Fibroblast of lung (primary cell): ENCODE measurements at places on chromosomes 1 and 21. TPM values are rescaled to one million over a fixed set of nuclear protein-coding genes. Genes with fewer than 3 reads are reported as not detected.

The PLEKHA6 gene
- 1.5 and 3.8 TPM in 2 replicates for total RNA-seq

The ABCG1 gene
- under 0.01 and 0.77 TPM in 2 replicates for total RNA-seq

The NGF gene
- 4.0 and 8.5 TPM in 2 replicates for total RNA-seq

The USH2A gene
- total RNA-seq = under 0.01 TPM in 2 replicates

The BARHL2 gene
- not detected in 2 replicates for total RNA-seq

The AGRN gene
- total RNA-seq = 38.3 and 50.9 TPM in 2 replicates

The UBL4B gene
- total RNA-seq = under 0.01 TPM in 1 of 2 replicates, not detected in the other

The FCRL4 gene
- not detected in 2 replicates for total RNA-seq

The RIMKLA gene
- under 0.01 TPM in 2 replicates for total RNA-seq

The CDK11A gene
- total RNA-seq = 10.5 and 14.2 TPM in 2 replicates

- H3K27ac ChIP-seq = no peak within 1 kb of the TSS
- DNase-seq = peak; percentile 39
- H3K4me1 ChIP-seq = no peaks in the 10 kb centered on the region
- H3K36me3 ChIP-seq = no peaks in the 10 kb centered on the region
- peaks cover 34% of the 10 kb centered on the region for H3K27me3 ChIP-seq
These were observed at the start of gene ATP1A2 for GRCh38 chr1:160115545-160116282. TSS of gene ATP1A2 (plus strand) at chr1:160115759. CDS start at chr1:160115862, 103 bp downstream.

- no peaks in the 10 kb centered on the region for H3K36me3 ChIP-seq
- DNase-seq = no peak
- H3K4me3 ChIP-seq = no peak overlapping the region
- no peaks in the 10 kb centered on the region for H3K27me3 ChIP-seq
- H3K27ac ChIP-seq = no peak overlapping the region
These were observed 197.7 kb downstream of the CRB1 start for GRCh38 chr1:197465528-197466327.

DNA sequence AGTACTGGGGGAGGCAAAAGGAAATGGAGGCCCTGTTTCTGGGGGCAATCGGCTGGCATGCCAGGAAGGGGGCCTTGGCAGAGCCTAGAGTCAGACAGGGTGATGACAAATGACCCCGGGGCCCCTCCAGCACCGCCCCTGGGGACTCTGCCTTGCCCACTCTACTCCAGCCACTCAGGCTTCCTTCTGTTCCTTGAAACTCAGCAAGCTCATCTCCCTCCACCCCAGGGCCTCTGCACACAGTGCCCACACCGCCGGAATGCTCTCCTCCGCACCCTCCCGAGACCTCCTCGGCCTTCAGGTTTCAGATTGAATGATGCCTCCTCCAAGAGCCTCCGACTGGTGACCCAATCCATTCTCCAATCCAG is 122.5 kb upstream of the ZBTB40 start:
- DNase-seq = no peak
- no peaks in the 10 kb centered on the region for H3K36me3 ChIP-seq
- no peak overlapping the region for H3K4me3 ChIP-seq

GRCh38 chr1:9589719-9590157 is 1.0 kb downstream of the TMEM201 start:
- peak; percentile 5 for DNase-seq
- no peaks in the 10 kb centered on the region for H3K36me3 ChIP-seq
- H3K4me1 ChIP-seq = peaks cover 14% of the 10 kb centered on the region
- peak overlapping the region; percentile 59 for H3K27ac ChIP-seq

GRCh38 chr1:114122941-114123618 is 30.6 kb downstream of the SYT6 start:
- H3K4me1 ChIP-seq = no peaks in the 10 kb centered on the region
- H3K27me3 ChIP-seq = peaks cover 4% of the 10 kb centered on the region
- DNase-seq = peak; percentile 44

- H3K4me1 ChIP-seq = no peaks in the 10 kb centered on the region
- no peak overlapping the region for H3K4me3 ChIP-seq
- DNase-seq = no peak
- H3K36me3 ChIP-seq = no peaks in the 10 kb centered on the region
- no peaks in the 10 kb centered on the region for H3K27me3 ChIP-seq
These were observed 99.9 kb downstream of the C1orf94 start for GRCh38 chr1:34276606-34277005.

DNA sequence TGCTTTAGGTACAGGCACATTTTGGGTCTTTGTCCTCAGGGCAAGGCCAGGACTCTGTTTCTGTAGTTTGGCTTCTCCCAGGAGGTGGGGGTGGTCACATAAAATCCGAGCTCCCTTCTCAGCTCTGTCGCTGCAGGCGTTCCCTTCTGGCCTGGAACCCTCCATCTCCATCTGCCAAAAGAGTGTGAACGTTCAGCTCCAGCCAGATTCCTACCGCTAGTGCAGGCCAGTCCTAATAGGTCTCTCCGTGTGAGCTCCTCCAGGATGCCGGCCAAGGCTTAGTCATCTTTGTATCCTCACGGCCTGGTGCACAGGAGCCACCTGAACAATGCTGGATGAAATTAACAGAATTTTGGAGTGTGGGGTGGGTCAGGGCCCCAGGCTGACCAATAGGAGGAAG is 19.9 kb upstream of the KCNA10 start:
- no peak for DNase-seq
- no peaks in the 10 kb centered on the region for H3K36me3 ChIP-seq
- no peaks in the 10 kb centered on the region for H3K4me1 ChIP-seq
- no peak overlapping the region for H3K4me3 ChIP-seq
- H3K27ac ChIP-seq = no peak overlapping the region

DNA sequence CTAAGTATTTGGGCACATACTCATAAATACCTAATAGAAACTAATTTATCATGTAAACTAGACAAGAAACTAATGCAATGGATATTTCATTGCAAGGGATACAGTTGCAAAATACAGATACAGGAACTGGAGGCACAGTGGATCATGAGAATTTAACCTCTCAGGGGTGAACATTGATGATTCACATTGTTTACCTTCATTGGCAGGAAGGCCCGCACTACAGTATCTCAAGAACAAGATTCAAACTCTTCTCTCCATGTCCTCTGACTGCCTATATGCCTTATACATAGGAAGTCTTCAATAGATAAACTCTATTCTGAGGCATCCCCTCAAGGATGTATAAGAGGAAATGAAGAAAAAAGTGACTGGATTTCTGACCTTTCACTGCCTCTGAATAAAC is 18.4 kb upstream of the PTBP2 start:
- H3K27me3 ChIP-seq = no peaks in the 10 kb centered on the region
- no peaks in the 10 kb centered on the region for H3K36me3 ChIP-seq
- H3K4me1 ChIP-seq = peaks cover 2% of the 10 kb centered on the region
- no peak overlapping the region for H3K4me3 ChIP-seq
- peak; percentile 15 for DNase-seq

DNA sequence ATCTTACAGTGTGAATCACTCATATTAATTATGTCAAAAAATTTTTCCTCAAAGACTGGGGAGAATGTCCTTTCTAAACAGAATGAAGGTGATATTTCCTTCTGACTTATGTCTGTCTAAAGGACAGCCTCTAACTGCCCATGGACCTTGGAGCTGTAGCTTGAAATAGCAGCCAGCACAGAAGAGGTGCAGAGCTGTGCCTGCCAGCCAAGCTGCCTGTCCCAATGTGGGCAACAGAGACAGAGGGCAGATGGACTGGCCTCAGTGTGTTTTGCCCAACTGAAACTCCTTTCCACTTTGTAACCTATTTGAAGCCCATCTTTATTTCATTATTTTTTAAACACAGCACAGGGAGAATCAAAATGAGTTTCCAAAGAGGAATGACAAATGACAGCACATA is 97.6 kb upstream of the DYNLT5 start:
- no peak for DNase-seq
- H3K27ac ChIP-seq = no peak overlapping the region
- peaks cover 2% of the 10 kb centered on the region for H3K36me3 ChIP-seq
- no peaks in the 10 kb centered on the region for H3K27me3 ChIP-seq
- H3K4me1 ChIP-seq = no peaks in the 10 kb centered on the region

DNA sequence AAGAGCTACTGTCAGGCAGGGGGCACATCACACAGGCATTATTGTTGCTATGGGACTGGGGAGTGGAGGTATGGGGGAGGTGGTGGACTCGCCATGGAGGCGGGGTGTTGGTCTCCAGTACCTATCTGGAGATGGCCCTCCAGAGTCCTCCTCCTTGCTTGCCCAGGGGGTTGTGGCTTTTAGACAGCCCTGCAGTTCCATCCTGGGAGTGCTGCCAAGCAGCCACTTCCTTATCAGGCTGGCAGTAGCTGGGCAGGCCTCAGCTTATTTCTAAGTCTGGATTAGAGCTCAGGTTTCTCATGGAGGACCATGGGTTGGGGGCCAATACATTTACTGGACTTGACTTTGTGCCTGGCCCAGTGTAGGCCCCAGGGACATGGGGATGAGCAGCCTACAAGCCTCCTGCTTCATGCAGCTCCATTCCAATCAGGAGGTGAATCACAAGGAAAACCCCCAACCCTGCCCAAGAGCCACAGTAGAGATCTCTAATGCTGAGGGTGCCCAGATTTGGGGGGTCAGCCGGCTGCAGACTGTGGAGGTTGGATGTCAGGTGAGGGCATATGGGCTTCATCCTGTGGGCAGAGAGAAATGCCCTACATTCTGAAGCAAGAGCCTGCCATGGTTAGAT is 210.7 kb upstream of the EDN2 start:
- H3K27me3 ChIP-seq = no peaks in the 10 kb centered on the region
- H3K36me3 ChIP-seq = no peaks in the 10 kb centered on the region
- H3K4me1 ChIP-seq = no peaks in the 10 kb centered on the region
- H3K4me3 ChIP-seq = no peak overlapping the region
- no peak for DNase-seq
- no peak overlapping the region for H3K27ac ChIP-seq

DNA sequence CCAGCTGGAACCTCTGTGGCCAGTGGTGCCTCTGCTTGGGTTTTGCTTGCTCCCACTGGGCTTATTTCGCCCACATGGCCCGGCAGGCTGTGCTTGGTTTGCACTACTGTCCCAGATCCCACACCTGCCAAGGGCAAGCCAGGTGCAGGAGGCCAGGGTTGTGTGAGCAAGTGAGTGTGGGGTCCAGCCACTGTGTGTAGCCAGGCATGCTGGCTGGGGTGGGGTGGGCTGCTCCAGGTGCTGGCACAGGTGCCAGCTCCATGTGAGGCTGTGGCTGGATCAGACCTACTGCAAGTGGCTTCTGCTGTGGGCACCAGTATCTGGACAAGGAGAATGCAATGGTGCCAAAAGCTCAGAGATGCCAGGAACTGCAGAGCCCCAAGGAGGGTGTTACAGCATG is 28.5 kb downstream of the RYR2 start:
- no peaks in the 10 kb centered on the region for H3K4me1 ChIP-seq
- H3K27me3 ChIP-seq = no peaks in the 10 kb centered on the region
- no peak overlapping the region for H3K27ac ChIP-seq
- DNase-seq = no peak

GRCh38 chr21:30981403-30981802 is 56.9 kb downstream of the KRTAP19-8 start:
- H3K36me3 ChIP-seq = no peaks in the 10 kb centered on the region
- no peak overlapping the region for H3K4me3 ChIP-seq
- no peak overlapping the region for H3K27ac ChIP-seq
- no peak for DNase-seq
- no peaks in the 10 kb centered on the region for H3K27me3 ChIP-seq

GRCh38 chr1:154407198-154408091 is 2.3 kb downstream of the IL6R start:
- no peak for DNase-seq
- H3K27ac ChIP-seq = peak overlapping the region; percentile 91
- peak overlapping the region; percentile 98 for H3K4me3 ChIP-seq
- peaks cover 13% of the 10 kb centered on the region for H3K4me1 ChIP-seq

DNA sequence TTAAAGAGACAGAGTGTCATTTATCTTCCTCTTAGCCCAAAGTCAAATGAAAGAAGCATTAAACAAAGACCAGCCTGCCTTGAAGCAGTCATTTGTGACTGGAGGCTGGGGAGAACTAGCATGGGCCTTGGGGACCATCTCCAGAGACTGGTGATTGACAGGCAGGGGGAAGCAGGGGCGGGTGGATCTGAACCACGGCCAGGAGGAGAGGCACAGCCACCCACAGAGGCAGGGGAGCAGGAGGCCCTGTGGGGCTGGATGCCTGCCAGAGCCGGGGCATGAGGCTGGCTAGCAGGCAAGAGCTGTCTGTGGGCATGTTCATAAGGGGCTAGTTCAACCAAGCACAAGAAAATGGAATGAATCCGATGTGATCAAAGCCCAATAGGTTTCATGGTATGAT is 73.9 kb downstream of the PLXNA2 start:
- H3K27me3 ChIP-seq = no peaks in the 10 kb centered on the region
- DNase-seq = no peak
- peaks cover 6% of the 10 kb centered on the region for H3K4me1 ChIP-seq
- no peaks in the 10 kb centered on the region for H3K36me3 ChIP-seq
- H3K4me3 ChIP-seq = no peak overlapping the region

- H3K27me3 ChIP-seq = no peaks in the 10 kb centered on the region
- no peaks in the 10 kb centered on the region for H3K36me3 ChIP-seq
- no peaks in the 10 kb centered on the region for H3K4me1 ChIP-seq
- H3K27ac ChIP-seq = no peak overlapping the region
- no peak overlapping the region for H3K4me3 ChIP-seq
- DNase-seq = no peak
These were observed 15.1 kb downstream of the PSRC1 start for GRCh38 chr1:109267743-109268300.

DNA sequence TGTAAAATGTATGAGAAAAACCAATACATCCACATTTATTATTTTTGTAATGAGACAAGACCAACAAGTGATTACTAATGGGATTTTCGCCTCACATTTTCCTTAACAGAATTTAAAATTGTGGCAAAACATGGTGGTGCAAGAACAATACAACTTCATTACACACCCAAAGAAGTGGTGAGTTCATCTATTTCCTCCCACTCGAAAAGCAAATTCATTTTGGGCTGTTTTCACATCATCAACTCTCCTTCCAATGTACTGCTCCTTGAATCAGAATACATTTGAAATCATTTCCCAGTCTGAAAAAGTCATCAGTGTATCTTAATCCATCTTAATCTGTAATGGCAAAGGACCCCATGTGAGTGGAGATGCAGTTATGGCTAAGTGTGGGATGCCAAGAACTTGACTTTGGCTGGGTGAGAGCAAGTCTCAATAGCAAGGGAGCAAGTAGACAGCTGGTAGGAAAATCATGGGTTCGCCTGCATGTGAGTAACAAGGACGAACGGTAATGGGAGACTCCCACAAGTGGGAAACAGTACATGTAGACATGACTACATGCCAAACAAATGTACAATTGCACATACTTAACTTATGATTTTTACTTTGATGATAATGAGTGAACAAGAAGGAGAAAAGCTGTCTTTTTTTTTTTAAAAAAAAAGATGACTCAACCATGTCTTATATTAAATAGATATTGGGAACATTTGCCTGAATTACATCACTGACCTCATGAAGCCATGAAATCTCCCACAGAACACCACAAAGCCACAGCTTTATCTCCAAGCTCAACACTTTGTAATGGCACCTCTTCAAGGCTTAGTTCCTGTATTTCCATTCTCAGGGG is 46.0 kb downstream of the RUNX1 start:
- peaks cover 9% of the 10 kb centered on the region for H3K4me1 ChIP-seq
- no peaks in the 10 kb centered on the region for H3K27me3 ChIP-seq
- H3K4me3 ChIP-seq = no peak overlapping the region
- H3K27ac ChIP-seq = no peak overlapping the region
- DNase-seq = peak; percentile 94

DNA sequence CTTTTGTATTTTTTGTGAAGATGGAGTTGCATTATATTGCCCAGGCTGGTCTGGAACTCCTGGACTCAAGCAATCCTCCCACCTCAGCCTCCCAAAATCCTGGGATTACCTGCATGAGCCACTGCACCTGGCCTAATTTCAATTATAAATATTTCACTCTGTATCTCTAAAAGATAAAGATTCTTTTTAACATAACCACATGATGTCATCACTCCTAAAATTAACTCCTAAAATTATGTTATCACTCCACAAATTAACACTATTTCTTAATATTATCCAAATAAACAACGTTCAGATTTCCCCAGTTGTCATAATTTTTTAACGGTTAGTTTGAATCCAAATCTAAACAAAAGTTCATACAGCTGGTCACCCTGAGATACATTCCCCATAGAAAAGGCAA is 43.0 kb downstream of the DESI2 start:
- DNase-seq = no peak
- no peaks in the 10 kb centered on the region for H3K4me1 ChIP-seq
- H3K36me3 ChIP-seq = no peaks in the 10 kb centered on the region
- H3K27ac ChIP-seq = no peak overlapping the region
